ENCODE measurements at places on chromosomes 7 and 10.

- DNase-seq = no peak
Observed at GRCh38 chr7:22108151-22108845, 162.6 kb upstream of the CDCA7L start.

DNA sequence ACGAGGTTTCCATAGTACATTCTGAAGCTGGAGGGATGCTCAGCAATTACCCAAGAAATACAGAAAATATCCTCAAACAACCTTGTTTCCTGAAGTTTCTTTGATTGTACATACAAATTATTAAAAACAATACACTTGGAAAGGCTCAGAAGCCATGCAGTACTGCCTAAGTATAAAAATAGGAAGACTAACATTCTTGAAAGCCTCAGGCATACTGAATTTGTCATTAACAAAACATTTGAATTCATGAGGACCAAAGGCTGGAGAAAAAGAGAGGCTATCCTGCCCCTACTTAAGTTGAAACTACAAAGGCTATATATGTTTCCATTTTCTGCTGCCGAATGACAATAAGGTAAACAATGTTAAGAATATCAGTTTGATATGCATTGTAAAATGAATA, 54.3 kb upstream of the SGCE start:
- DNase-seq = no peak

DNA sequence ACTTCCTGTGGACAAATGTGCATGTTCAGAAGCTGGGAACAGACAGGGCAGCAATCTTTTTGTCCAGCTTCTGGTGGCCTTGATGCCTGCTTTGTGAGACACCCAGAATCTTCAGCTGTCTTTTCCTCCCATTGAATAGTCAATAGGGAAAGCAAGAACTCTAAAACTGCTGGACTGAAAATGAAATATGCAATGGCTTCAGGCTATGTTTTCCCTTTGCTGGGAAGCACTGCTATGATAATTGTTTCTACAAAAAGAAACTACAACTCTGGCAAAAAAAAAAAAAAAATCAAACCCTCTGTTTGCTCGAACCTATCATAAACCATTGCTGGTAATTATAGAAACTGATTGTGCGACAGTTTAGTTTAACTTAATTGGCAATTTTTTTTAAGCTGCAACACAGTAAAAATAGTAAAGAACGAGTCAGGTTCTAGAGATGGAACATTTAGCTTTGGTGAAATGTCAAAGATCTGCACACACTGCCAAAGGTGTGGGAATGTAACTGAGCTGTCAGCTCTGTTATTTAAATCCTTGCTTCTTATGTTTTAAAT, 79.1 kb upstream of the NEUROD6 start:
- DNase-seq = no peak

DNA sequence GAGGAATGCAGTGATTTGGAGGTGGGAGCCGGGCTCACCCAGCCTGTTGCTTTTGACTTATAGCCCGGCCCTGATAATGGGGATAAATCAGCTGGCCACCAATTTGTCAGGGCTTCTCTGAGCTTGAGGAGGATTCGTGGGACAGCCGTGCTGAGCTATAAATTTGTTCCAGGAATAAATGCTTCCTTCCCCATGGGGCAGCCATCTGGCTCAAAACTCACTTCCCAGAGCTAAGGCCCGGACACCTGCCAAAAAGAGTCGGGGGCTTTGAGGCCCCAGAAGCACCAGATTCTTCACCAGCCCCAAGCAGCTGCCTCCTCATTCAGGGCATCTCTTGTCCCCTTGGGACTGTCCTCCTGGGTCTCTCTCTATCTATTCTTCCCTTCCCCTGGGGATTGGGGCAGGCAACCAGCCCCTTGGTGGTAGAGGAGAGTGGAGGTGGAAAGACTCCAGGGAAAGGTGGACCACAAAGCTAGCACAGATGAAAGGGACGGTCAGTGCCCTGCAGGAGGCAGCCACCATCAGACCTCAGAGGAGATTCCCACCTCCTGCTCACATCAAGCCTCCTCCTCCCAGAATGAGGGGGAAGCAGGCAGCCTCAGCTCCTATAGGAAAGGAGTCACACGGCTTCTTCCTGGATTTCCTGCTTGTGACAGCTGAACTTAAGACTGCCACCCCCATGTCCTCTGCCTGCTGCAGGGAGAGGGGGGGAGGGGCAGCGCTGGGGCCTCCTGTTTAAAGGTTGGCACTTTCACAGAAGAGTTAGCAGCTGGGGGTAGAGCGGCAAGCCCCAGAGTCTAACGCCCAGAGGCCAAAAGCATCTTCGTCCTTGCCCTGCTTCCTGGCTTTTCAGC, 44.2 kb upstream of the LRRC4 start:
- no peak for DNase-seq

DNA sequence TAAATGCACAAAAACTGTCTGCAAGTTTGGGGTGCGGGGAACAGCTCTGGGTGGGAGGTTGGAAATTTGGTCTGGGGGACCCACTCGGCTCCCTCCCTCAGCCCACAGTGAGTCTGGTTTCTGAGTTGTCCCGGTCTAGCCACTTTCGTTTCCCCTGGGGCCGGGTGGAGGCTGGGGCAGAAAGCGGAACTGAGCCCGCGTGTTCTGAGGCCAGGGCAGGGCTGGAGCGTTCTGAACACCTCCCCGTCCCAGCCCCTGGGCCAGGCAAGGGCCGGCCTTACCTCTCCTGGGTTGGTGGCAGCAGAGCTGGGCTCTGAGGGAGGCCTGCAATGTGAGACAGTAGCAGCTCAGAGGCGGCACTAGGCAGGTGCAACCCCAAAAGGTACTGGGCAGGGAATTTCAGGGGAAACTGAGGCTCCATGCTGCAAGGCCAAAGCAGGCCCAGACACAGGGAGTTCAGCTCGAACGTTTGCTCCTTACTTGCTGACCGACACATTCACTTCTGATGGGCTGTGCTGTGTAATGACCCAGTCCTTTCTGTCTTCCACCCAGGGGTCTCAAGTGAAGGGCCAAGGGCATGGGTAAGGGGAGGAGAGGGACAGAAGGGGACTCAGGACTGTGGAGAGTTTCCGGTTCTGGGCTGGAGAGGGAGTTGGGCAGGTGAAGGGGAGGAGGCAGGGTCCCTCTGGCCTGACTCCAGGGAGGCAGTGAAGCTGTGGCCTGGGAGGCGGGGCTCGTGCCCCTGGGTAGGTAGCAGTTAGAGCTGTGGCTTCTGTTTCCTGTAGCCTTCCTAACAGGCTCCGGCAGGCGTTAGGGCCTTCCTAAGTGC, 3.0 kb downstream of the IRF5 start:
- DNase-seq = peak; percentile 72

DNA sequence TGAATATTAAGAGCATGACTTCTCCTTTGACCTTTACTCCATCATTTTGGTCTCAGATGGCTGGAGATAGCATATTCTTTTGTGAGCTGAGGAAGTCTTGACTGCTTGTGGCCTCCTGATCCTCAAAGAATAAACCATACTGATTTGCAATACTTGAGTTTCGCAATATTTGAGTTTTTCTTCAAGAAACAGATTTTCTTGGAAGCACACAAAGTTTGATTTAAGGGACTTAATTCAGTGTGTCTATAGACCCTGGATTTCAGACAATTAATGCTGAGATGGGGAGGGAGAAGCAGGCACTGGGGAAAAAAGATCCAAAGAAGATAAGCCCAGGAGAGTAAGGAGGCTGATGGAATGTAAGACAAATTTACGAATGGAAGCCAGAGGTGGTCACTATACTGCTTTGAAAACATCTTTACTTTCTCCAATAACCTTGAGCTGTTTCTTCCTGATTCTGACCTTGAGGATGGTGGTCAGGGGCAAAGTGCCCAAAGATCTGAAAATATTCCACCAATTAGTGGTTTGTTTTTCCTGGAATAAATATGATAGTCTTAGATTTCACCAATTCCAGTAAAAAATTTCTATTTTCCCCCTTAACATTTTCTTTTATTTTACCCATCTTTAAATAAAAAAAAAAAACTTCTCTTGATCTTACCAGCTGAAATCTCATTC, 7.5 kb downstream of the EPDR1 start:
- no peak for DNase-seq

DNA sequence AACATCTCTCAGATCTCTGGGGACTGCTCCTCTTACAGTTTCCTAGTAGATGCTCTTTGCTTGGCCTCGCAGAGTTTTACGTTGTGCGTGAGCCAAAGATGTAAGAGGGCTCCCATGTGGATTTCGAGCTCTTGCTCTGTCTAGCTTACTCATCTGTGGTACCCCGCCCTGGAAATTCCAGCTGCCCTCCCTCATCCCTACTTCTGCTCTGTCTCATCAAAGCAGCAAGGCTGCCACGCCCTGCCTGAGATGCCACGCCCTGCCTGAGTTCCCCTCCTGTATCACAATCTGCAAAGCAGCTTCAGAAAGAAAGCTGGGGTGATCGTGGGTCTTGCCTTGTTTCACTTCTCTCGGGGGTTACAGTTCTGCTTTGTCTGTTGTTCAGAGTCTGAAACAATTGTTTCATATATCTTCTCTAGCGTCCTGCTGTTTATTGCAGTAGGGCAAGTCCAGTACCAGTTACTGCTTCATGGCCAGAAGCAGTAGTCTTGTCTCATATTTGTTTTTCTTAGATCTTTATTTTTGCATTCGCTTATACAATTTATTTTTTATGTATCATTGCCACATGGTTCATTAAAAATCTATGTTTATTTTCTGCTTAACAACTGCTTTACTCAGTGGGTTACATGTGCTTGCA, 36.1 kb upstream of the CCNY start:
- DNase-seq = no peak

GRCh38 chr7:142376356-142376997, 118.6 kb upstream of the PRSS58 start:
- no peak for DNase-seq

GRCh38 chr10:128606055-128606454, 479.8 kb upstream of the MKI67 start:
- no peak for DNase-seq
